AG04450 (cell line): ENCODE measurements at places on chromosomes 13 and 19.

DNA sequence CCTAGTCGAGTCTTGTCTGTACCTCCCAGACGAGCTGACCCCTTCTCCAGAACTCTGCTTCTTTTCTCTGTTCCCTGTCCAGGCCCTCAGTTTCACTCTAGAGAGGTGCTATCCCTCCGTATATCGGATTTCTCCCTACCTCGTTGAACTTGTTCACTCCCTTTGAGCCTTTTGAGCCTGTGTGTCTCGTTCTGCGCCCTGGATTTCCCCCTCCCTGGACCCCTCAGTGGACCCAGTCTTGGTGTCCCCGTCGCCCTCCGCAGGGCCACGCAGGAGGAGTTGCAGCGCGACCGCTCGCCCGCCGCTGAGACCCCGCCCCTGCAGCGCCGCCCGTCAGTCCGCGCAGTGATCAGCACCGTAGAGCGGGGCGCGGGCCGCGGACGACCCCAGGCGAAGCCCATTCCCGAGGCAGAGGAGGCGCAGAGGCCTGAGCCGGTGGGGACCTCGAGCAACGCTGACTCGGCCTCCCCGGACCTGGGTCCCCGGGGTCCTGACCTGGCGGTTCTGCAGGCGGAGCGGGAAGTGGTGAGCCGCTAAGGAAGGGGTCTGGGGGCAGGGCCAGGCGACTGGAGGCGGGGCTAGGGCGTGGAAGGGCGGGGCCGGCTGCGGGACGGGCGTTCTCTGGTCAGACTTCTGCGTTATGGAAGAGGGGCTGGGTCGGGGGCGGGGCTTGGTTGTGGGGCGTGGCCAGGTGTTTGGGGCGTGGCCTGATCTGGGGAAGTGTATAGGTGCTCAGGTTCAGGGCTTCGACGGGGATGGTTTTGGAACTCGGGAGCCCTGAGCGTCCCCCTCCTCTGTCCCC, 5.5 kb downstream of the EPS8L1 start:
- no peak for DNase-seq

DNA sequence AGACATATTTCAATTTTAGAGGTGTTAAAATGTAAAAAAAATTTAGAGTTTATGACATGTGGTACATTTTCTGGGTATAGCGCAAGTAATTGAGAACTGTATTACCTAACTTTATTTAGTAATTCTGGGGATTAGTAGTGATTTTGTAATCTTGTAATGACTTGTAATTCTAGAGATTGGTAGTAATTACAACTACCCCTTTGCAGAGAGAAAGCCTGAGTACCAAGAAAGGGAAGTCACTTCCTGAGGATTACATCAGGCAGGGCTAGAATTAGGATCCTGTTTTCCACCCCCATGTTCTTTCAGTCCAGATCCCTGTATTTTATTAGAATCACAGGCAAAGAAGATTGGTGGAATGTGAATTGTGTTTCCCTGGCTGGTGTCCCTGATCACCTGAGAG, 274.9 kb downstream of the KCNRG start:
- no peak for DNase-seq

DNA sequence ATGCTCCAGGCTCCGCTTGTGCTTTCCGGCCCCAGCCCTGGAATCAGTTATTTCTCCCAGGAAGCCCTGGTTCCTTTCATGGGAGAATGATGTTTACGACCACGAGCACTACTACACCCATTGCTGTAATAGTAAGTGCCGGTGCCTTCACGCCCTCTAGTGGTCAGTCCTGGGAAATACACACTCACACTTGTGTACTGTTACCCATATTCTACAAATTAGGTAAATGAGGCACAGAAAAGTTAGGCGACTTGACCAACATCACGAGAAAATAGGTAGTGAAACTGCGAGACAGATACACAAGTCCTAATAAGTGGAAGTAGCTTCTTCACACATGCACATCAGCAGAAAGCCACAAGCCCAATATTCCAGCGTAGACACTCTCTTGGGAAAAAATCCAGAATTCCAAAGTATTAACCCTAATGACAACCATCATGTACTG, 21.7 kb downstream of the CEACAM21 start:
- DNase-seq: peak; percentile 18

- DNase-seq: no peak
Observed at GRCh38 chr13:113796964-113797676, 38.1 kb downstream of the TMEM255B start.

GRCh38 chr19:9752701-9753443, 15.7 kb downstream of the ZNF846 start:
- DNase-seq: no peak

DNA sequence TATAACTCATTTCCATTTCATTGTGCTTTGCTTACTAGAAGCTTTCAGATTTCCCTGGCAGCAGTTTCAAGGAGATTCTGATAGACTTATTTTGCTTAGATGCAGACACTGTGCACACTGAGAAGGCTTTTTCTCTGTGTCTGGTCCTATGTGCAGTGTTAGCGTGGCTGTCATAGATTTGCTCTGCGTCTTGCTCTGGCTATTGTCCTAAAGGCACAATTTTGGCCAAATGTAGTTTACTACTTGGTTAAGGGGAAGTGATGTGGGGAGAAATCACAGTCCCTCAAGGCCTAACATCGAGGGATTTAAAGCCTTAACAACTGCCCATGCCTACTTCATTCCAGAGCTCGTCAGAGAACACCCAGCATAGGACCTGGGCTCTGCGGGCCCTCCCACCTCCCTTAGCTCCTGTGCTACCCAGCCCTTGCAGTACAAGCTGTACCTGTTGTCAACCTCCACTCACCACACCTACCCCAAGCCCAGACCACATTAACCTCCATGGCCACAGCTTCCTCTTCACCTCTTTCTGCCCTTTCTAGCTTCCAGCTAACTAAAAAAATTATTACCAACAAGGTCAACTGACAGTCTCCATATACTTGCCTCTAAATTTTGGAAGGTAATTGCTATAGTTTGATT, 38.9 kb upstream of the KATNAL1 start:
- no peak for DNase-seq

DNA sequence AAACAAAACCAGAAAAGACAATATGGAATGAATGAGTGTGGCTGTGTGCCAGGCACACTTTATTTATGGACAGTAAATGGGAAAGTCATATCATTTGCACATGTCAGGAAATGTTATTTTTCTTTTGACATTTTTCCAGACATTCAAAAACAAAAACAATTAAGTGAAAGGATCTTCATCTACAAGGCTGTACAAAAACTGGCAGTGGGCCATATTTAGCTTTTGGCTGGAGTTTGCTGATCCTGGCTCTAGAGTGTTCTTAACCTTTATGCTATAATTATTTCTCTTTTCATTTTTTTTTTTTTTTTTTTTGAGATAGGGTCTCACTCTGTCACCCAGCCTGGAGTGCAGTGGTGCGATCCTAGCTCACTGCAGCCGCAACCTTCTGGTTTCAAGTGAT, 6.5 kb upstream of the TNFSF9 start:
- no peak for DNase-seq

DNA sequence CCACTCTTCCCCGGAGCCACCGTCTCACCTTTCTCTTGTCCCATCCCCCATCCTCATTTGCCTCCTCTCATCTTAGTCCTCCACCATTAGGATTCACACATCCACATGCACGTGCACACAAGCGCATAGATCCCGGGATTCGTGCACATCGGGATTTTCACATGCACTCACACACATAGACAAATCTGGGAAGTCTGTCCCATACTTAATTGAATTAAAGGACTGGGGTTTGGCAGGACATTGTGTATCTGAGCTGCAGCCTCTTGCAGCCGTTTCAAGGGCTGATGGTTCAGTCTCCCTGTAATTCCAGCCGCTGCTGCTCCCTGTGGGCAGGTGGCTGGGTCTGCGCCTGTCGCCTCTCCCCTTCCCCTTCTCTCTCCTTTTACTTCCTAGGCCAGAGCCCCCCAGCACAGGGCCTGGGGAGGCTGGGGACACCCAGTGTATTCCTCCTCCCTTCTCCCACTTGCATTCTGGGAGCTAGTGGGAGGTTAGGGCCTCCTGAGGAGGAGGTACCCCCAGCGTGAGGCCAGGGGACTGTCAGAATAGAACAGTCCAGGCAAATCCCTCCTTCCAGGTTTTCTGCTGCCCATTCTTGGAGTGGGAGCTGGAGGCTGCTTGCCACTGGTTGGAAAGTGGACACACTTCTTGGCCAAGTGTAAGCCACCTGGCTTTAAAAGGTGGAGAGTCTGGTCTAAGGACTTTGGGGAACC, 43.6 kb downstream of the LYL1 start:
- no peak for DNase-seq

- no peak for DNase-seq
Observed at GRCh38 chr13:32736648-32737047, 150.4 kb downstream of the PDS5B start.

DNA sequence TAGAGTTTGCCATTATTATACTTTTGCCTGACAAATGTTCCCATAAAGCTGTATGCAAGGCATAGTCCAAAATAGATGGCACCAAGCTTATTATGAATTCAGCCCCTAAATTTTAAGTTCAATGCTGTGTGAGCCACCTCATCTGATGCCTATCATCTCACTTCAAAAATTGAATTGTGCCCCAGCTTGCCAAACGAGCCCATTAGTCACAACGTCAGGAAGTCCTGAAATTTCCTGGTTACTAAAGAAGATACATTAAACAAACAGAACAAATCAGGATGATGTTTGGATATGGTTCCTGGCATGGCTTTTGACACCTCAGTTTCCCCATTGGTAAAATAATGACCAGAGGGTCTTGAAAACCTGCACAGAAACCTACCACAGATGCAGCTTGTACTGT, 147.5 kb upstream of the SOX21 start:
- no peak for DNase-seq

DNA sequence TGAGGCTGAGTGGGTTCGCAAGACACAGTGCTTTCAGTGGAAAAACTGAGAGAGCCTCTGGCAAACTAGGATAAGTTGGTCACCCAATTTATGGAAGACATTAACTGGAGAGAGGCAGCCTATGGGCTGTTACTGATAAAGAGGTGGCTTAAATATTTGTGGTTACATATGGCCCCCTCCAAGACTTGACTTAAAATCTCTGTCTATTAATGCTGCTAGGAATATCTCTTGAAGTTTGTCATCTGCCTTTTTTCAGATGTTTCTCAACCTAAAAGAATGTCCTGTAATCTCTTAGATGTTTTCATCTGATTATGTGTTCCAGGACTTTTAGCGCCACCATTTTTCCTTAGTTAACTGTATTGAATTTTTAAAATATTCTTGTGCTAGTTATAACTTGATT, 54.6 kb downstream of the NAA16 start:
- DNase-seq: no peak

- DNase-seq: no peak
Observed at GRCh38 chr13:31927219-31927653, 104.3 kb upstream of the FRY start.

- peak; percentile 50 for DNase-seq
Observed at GRCh38 chr19:10120538-10121189, 965 bp upstream of the EIF3G start.

- no peak for DNase-seq
Observed at GRCh38 chr13:111610879-111611278, 290.4 kb downstream of the TEX29 start.

- DNase-seq: no peak
Observed at GRCh38 chr13:27023385-27024073, 148.1 kb downstream of the USP12 start.

DNA sequence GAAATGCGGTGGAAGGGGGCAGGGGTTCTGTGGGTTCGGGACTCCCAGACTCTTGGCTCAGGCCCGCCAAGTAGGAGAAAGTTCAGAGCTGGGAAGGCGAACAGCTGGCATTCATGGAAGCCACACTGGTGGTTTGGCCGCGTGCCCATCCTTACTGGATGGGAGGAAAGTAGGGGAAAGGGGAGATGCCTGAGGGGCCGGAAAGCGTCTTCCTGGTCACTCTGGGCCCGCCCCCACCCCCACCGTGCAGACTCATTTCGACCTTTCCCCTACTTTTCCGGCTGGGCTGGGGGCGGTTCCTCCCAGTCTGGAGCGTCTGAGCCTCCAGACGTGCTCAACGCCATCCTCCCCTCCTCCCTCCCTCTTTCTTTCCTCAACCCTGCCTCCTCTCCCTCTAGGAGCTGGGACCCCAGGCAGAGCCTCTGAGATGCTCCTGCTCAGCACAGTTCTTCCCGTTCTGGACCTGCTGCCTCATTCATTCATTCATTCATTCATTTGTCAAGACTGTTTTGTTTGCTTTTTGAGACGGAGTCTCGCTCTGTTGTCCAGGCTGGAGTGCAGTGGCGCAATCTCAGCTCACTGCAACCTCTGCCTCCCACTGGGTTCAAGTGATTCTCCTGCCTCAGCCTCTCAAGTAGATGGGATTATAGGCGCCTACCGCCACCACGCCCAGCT, 3.5 kb downstream of the ANGPTL4 start:
- DNase-seq: peak; percentile 96

DNA sequence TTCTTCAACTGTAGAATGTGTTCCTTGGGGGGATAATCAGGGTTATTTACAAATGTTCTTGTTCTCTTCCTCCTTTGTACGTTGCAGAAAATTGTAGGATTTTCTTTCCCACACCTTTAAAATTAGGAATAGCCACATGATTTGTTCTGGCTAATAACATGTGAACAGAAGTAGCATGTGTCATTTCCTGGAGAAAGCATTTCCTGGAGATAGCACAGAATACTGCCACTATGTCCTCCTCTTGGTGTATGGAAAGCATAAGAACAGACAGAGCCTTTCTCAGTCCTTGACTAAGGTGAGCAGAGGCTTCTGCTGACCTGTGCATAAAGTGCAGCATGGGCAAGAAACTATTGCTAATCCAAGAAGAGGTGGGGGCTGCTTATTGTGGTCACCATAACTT, 101.8 kb downstream of the FAM216B start:
- no peak for DNase-seq

- no peak for DNase-seq
Observed at GRCh38 chr13:100536643-100537180, 51.9 kb downstream of the GGACT start.

GRCh38 chr19:1907563-1908363, 2.6 kb downstream of the ADAT3 start:
- DNase-seq: no peak
